Renal cortical epithelial cell (primary cell): ENCODE measurements at places on chromosomes 13 and 19. TPM values are rescaled to one million over a fixed set of nuclear protein-coding genes. Genes with fewer than 3 reads are reported as not detected.

DNA sequence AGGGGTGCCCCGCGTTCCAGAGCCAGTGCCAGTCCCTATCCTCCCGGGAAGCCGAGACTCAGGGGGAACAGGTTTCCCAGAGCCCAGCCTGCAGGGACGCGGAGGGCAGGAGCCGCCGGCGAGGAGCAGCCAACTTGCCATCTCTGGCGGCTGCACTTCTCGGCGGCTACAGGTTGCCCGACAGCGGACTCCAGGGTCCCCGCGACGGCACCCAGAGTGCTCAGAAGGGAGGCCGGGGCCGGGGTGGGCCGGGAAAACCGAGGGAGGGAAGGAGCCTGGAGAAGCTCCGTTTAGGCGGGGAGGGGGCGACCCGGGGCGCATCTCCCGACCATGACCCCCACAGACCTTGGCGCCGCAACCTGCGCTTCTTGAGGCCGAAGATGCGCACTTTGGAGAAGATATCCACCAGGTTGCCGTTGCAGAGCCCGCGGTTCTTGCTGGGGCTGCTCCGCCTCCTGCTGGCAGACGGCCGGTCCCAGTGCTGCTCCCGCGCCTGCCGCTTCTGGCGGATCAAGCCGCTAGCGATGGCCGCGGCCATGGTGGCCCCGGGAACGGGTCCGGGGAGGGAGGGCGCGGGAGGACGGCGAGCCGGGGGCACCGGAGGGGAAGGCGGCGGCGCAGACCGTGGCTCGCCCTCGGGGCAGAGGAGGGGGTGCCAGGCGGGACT is 463.8 kb downstream of the ITGBL1 start:
- no peak for DNase-seq

GRCh38 chr13:110285991-110286832 is 20.7 kb downstream of the COL4A1 start:
- DNase-seq = no peak

DNA sequence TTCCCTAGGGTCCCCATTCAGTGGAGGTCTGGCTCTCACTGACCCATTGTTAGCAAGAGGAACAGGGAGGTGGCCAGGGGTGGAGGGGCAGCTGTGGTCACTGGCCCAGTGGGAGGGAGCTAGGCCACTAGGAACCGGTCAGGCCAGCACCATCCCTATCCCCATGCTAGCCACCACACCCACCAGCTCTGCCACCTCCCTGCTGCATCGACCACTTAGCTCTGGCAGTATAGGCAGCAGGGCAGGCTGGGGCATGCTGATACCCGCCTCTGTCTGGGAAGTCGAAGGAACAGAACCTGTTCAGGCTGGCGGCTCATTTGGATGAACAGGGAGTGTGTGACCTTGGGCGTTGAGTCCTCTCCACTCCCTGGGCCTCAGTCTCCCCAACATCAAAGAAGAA is 4.7 kb downstream of the PPP1R13L start:
- DNase-seq = no peak

DNA sequence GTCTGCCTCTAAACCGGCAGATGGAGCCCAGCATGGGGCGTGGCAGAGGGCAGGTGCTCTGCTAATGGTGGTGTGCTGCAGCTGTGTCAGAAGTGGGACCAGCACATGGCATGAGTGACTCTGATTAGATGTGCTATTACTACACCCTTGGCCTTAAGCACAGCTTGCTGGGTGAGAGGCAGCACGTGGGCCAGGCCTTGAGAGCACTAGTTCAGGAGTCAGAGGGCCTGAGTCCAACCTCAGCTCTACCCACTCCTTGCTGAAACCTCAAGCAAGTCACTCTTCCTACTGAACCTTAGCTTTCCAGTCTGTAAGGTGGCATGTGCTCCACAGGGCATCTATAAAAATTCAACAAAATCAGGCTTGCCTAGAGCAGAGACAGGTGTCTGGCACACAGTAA is 22.7 kb downstream of the AKT2 start:
- DNase-seq = no peak

- peak; percentile 47 for DNase-seq
Observed at GRCh38 chr13:37074703-37075102, 15.2 kb upstream of the SUPT20H start.

- DNase-seq = no peak
Observed at GRCh38 chr19:4390567-4391305, 9.6 kb downstream of the SH3GL1 start.

DNA sequence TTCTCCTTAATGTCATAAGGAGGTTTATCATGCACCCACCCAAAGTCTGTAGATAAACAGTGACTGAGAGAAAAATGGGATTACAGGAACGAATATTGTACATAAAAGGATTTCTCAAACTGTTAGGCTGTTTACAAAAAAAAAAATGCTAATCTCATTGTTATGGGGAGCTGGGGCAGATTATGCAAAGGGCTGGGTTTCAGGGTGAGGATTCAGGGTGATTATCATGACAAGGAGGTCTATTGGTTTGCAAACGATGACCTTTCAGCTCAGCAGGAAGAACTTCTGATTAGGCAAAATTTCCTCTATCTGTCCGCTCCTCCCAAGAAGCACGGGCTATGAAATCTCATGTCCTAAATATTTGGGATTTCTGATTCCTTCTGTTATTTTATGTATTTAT is 41.4 kb downstream of the NLRP12 start:
- DNase-seq = no peak

DNA sequence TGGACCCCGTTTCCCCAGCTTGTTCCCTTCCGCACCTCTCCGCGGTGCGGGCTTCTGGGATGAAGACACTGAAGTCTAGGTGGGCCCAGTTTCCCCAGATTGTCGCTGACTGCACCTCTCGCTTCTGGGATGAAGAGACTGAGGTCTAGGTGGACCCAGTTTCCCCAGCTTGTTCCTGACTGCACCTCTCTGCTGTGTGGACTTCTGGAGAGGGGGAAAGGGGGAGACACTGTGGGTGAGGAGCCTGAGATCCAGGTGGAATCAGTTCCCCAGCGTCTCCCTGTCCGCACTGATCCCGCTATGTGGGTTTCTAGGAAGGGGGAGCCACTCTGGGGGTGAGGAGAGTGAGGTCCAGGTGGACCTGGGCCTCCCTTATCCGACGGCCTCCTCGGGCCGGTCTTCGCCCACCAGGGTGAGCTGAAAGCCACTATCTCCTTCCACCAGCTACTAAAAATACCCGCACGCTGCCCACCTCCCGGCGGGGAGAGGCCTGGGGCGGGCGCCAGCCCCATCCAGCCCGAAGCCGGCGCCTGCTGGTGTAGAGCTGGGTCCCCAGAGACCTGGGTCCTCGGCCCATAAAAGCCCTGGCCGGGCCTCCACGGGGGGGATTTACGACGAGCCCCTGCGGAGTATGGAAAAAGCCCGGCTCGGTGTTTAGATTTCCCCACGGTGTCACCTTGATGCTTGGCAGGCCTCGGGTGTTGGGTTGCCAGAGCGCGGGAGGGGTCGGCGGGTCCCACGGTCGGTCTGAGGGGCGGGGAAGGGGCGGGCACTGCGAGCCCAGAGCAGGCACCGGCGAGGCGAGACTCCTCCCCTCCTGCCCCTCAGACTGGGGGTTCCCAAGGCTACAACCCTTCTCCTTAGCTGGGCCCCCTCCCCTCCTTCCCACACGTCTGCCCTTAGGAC is 10.6 kb downstream of the FUT6 start:
- DNase-seq = no peak

- no peak for DNase-seq
Observed at GRCh38 chr13:109989686-109990085, 203.3 kb upstream of the IRS2 start.

GRCh38 chr13:27621116-27621365 is 651 bp upstream of the POLR1D start:
- DNase-seq = no peak

DNA sequence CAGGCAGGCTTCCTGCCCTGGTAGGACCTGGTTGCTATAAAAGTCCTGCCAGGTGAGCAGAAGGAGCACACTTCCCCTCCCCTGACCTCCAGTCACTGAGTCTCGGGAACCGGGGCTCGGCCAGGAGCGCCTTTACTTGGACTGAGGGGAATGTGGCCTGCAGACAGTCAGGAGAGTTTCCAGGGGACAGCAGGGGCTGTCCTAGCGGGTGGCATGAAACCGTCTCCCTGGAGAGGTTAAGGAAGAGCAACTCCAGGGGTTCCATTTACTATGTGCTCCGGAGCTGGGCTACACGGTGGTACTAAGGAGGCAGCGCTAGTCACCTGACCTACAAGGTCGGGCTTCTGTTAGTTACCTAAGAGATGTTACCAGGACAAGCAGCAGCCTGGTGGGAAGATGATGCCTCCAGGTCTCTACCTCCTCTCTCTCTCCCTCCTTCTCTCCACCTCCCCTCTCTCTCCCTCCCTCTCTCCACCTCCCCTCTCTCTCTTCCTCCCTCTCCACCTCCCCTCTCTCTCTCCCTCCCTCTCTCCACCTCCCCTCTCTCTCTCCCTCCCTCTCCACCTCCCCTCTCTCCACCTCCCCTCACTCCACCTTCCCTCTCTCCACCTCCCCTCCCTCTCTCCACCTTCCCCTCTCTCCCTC is 4.1 kb upstream of the CNOT3 start:
- no peak for DNase-seq

DNA sequence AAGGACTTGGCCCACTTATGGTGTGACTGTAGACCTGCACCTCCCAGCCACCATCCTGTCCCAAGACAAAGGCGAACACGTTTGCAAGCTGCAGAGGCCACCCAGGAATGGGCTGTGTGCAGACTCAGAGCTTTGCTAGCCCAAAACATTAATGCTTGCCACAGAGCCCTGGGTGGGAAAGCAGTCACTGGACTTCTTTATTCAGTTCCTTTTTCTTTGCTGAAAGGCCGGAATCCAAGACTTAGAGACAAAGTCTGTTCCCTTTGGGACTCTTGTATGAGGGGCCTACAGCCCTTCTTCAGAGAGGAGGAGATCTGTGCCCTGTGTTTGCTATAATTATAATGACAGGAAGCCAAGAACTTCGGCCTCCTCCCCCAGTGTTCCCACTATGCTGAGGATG is 167.8 kb downstream of the DLEU7 start:
- DNase-seq = no peak

DNA sequence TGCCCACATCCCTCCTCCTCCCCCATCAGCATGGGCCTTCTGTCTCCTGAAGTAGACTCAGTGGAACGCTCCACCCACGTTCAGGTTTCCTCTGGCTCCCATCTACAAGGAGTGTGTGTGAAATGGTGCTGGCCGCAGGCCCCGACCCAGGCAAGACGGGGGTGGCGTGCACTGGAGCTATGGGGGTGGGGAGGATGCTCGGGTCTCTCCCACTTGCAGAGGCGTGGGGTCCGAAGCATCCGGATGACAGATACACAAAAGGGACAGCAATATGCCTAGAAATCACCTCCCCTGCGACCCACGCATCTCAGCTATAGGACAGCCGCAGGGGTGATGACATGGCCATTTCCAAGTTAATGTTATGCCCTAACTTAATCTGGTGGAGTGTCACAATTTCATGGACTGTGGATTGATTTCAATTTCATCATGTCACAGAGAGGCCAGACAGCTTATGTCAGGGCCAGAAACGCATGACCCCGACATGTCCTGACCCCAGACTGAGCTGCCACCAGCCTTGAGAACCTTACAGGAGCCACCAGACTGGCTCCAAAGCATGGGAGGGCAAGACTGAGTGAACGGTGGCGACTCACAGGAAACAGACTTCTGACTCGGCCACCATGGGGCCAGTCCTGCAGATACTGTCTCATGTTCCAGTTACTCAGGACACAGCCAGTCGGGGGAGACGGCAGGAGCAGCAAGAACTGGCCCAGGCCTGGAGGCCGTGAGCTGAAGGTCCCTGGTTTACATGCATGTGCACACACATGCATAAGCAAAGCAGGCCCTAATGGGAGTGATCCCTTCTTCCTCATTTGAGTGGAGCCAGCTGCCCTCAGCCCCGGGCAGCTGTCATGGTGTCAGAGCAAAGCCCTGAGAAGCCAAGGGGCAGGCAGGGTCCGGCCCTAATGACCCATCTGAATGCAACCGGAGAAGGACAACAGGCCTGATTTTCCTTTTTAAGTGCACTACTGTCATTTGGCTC is 82.2 kb downstream of the SLC7A1 start:
- DNase-seq = no peak

DNA sequence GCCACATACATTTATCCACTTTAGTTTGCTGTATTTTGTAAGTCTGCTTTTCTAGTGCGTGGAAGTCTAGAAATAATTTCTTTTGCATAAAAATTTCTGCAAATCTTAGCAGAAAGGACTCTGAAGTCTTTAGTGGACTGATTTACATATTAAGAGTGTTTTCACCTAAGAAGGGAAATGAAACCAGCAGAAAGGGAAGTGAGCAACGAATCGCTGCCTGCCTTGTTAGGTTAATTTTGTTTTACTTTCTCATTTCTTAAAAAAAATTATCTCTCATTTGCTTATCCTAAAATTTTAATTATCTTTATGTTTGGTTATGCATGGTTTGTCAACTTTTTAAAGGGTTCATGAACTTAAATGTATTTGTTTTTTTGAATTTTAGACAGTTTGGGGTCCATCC is 767 bp upstream of the GPR18 start:
- no peak for DNase-seq

GRCh38 chr13:110555601-110556223 is 5.8 kb downstream of the RAB20 start:
- DNase-seq = no peak

DNA sequence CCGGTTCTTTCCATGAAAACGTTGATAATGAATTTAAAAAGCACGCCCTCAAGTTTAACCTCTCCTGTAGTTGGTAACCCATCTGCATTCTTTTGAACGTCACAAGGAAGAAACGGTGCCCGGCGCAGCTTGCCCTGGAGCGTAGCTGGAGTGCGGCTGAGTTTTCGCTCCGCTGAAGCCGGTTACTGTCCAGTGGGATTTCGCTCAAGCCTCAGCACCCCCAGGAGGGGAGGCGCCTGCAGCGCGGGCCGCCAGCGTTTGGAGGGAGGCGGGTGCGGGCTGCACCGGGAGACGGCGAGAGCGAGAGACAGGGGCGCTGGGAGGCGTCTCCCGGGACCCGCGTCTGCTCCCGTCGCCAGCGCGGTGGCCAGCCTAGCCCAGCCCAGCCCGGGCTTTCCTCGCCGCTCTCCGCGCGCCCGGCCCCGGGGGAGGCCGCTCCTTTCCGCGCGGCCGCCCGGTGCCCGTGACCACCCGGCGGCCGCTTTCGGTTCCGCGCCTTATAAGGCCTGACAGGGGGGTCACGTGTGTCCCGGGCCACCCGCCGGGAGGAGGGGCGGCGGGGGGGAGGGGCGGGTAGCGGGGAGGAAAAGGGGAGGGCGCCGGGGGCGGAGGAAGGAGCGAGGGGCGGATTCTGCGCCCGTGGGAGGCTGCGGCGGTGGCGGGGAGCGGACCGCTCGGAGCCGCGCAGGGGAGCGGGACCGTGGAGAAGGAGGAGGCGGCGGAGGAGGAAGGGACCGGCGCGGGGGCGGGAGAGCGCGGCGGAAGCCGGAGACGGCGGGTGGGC is 8.3 kb upstream of the DGKH start:
- peak; percentile 76 for DNase-seq

GRCh38 chr19:51903192-51903591 is 1.6 kb downstream of the ZNF649 start:
- no peak for DNase-seq

GRCh38 chr13:101977475-101977874 is 424.4 kb downstream of the FGF14 start:
- no peak for DNase-seq

The PLK5 gene
- total RNA-seq = not detected in 2 replicates

The LTBP4 gene
- 14.9 and 15.5 TPM in 2 replicates for total RNA-seq

The C13orf42 gene
- total RNA-seq = not detected in 2 replicates

The GPR183 gene
- total RNA-seq = not detected in 2 replicates

The BEST2 gene
- total RNA-seq = not detected in 2 replicates

The TEX101 gene
- total RNA-seq = not detected in 2 replicates

The NCR1 gene
- total RNA-seq = not detected in 2 replicates

The WDR87 gene
- not detected in 2 replicates for total RNA-seq
